ENCODE measurements at places on chromosomes 2 and 18. TPM values are rescaled to one million over a fixed set of nuclear protein-coding genes. Genes with fewer than 3 reads are reported as not detected.

The NDC80 gene
- total RNA-seq, result 3.9 TPM

DNA sequence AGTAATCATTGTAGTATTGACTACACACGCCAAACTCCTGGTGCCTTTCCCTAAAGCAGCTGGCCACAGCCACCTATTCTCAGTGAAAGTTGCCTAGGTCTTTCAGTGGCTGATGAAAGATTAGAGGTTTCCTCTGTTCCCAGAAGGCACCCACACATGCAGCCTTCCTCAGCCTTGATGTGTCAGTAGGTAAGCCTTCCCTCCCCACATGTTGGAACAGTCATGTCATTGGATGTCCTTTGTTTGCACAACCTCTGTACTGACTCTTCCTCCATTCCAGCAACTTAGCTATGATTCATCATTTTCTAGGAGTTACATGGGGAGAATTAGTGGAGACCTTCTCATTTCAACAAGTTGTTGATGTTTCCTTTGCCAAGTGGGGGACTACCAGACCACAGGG is 630.8 kb upstream of the SLC39A10 start:
- no peak overlapping the region for H3K4me3 ChIP-seq
- H3K4me1 ChIP-seq, result no peaks in the 10 kb centered on the region
- H3K36me3 ChIP-seq, result no peaks in the 10 kb centered on the region
- no peak overlapping the region for H3K27ac ChIP-seq
- H3K27me3 ChIP-seq, result no peaks in the 10 kb centered on the region

GRCh38 chr18:78911751-78912283 is 67.8 kb upstream of the SALL3 start:
- H3K4me1 ChIP-seq, result no peaks in the 10 kb centered on the region
- no peaks in the 10 kb centered on the region for H3K36me3 ChIP-seq
- no peak for DNase-seq
- H3K4me3 ChIP-seq, result no peak overlapping the region
- H3K27ac ChIP-seq, result no peak overlapping the region

GRCh38 chr2:233461481-233461891 is 105.1 kb downstream of the USP40 start:
- H3K27me3 ChIP-seq, result no peaks in the 10 kb centered on the region
- peaks cover 31% of the 10 kb centered on the region for H3K36me3 ChIP-seq
- no peak overlapping the region for H3K4me3 ChIP-seq
- H3K27ac ChIP-seq, result no peak overlapping the region
- DNase-seq, result no peak

The DNAH6 gene
- total RNA-seq, result 15.1 TPM

The SP3 gene
- total RNA-seq, result 81.4 TPM

DNA sequence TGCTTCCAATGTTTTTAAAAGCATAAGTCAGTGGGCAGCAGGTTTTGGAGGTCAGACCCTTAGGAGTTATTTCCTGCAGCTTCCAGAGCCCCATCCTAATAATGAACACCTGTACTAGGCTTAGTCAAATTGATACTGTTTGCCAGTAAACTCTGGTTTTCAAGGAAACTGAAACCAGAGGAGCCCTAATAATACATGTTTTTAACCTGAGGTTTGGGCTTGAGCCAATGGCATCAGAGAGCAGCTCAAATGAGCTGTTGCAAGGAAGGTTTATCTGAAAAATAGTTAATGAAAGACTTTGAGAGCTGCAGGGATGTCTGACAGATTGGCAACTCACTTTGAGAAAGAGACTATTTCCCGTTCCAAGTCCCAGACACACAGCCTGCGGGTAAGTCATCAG is 54.6 kb downstream of the DCC start:
- no peaks in the 10 kb centered on the region for H3K27me3 ChIP-seq
- H3K27ac ChIP-seq, result no peak overlapping the region
- no peak overlapping the region for H3K4me3 ChIP-seq
- no peak for DNase-seq

- H3K4me3 ChIP-seq, result no peak overlapping the region
- H3K27me3 ChIP-seq, result no peaks in the 10 kb centered on the region
- H3K36me3 ChIP-seq, result no peaks in the 10 kb centered on the region
- no peak for DNase-seq
- no peaks in the 10 kb centered on the region for H3K4me1 ChIP-seq
- no peak overlapping the region for H3K27ac ChIP-seq
Measured at GRCh38 chr18:73087282-73087977, 219.6 kb upstream of the NETO1 start.

The SCG2 gene
- total RNA-seq, result 1.5 TPM

DNA sequence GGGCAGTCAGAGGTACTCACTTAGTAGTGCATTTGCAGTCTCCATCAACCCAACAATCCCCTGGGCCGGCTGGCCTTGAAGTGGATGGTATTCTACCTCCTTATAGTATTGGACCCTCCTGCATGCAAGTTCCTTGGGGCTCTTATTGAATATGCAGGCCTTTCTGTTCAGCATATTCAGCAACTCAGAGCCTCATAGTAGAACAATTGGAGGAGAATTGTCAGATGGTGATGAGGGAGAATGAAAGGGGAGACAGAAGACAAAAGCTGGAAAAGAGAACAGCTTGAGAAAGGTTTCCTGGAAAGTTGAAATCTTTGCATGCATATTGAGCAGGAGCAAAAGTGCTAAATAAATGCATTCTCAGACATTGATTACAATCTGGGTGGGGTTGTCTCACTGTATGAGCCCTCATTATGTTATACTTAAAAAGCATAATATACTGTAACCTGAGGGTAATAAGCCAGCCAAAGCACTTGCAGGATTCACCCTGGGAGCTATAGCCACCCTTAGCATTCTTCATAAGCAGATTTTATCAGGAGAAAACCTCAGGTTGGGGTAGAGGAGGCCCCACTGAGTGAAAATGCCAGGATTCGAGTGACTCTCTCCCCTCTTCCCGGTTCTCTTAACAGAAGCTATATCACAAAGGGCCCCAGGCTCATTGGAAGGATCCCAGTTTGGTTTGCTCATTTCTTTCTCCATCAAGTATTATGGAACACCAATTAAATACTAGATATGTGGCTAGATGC is 178.1 kb downstream of the MSH2 start:
- H3K36me3 ChIP-seq, result no peaks in the 10 kb centered on the region
- DNase-seq, result no peak
- H3K4me1 ChIP-seq, result no peaks in the 10 kb centered on the region
- H3K4me3 ChIP-seq, result no peak overlapping the region
- H3K27me3 ChIP-seq, result no peaks in the 10 kb centered on the region

The DLX2 gene
- 0.26 TPM for total RNA-seq

DNA sequence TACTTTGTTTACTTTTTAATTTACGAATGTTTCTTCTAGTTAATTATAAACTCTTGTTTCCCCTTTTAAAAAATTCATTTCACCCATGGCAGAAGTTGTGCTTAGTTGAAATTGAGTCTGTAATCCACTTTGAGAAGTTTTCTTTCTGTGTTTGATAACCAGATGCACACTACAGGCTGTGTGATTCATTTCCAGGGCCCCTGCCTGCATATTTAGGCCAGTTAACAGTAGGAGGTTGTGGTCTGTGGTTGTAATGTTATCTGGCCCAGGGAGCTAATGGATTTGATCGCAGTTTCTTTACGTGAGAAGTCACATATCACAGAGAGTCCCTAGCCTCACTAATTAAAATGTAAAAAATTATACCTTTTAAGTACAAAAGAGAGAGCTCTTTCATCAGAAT is 3.3 kb downstream of the CDH7 start:
- H3K36me3 ChIP-seq, result no peaks in the 10 kb centered on the region
- H3K4me1 ChIP-seq, result no peaks in the 10 kb centered on the region
- no peak overlapping the region for H3K4me3 ChIP-seq
- H3K27me3 ChIP-seq, result peaks cover 18% of the 10 kb centered on the region
- DNase-seq, result no peak
